ENCODE measurements at places on chromosomes 1 and 21.

DNA sequence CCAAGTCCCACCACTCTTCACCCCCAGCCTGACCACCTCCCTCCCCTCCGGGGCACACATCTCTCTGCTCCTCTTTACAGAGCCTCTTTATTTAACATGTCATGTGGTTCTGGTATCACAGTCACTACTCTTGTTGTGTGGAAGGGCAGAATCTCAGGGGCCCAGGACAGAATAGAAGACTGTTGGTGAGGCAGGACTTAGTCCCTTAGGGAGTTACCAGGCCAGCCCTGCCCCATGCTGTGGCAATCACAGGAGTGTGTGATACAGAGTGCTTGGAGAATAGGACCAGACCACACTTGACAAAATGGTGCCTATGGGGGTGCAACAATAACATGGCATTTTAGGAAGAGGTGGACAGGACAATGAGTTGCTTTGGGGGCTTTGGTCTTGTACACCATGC is 43.0 kb upstream of the CRNN start:
- DNase-seq, result no peak

DNA sequence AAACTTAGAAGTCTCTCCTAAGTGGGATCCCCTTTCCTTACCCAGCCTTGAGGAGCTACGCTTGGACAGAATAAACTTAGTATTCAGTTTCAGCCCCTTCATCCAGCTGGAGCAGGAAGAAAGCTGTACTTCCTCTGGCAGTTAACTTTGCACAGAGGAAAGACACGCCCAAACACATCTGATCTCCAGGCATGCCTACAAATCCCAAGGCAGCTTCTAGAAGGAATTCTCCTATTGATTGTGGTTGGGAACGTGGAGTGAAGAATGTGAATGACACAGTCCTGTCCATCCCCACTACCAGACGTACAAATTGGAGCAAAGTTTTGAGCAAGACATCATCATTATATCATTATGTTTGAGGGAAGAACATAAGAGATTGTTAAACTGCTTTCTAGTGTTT is 6.6 kb upstream of the AK4 start:
- DNase-seq, result peak; percentile 50

GRCh38 chr1:201648907-201649721 is 110.2 kb downstream of the NAV1 start:
- peak; percentile 52 for DNase-seq

DNA sequence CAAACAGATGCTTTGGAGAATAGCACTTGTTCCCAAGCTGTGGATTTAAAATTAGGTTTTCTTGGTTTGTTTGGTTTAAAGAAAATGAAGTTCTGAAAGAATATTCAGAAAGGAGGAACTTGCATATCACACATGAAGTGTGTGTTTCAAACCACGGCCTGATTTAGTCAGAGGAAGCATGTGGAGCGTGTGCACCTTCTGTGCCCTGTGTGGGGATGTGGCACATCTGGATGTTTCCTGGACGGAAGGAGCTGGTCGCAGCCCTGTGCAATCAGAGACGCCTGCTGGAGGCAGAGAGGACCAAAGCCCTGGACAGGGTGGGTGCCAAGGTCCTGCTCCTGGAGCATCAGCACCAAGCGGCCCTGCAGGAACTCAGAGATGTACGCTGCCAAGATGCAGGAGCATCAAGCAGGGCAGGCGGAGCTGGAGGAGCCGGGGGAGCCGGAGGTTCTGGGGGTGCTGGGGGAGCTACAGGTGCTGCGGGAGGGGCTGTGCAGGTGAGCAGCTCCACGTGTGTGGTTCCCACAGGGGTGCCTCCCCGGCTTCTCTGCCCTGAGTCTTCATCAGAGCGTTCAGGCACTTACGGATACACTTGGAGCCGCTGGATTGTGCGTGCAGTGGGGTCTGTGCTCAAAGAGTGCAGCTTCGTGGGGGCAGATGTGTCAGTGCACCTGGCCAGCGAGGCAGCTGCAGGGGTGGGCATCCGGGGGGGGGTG is 45.7 kb downstream of the PCNT start:
- no peak for DNase-seq

DNA sequence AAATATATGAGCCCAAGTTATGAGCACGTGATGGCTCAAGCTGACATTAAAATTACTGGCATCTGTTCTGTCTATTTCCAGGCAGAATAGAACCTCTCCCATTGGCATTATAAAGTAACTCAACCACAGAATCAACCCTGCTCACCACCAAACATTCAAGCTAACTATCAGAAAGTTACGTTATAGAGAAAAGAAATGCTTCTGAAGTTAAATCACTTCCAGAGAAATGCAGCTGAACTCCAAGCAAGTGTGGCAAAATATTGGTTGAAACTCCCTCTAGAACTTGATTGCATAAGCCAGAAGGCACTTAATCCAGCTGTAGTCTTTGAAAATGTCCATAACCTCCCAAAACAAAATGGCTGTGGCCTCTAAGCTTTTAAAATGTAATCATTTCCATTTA is 36.2 kb upstream of the UBE2U start:
- DNase-seq, result no peak

- peak; percentile 62 for DNase-seq
Observed at GRCh38 chr1:86423873-86424272, at the start of gene CLCA2. TSS of gene CLCA2 (plus strand) at chr1:86424171. CDS start at chr1:86424248, 77 bp downstream.

DNA sequence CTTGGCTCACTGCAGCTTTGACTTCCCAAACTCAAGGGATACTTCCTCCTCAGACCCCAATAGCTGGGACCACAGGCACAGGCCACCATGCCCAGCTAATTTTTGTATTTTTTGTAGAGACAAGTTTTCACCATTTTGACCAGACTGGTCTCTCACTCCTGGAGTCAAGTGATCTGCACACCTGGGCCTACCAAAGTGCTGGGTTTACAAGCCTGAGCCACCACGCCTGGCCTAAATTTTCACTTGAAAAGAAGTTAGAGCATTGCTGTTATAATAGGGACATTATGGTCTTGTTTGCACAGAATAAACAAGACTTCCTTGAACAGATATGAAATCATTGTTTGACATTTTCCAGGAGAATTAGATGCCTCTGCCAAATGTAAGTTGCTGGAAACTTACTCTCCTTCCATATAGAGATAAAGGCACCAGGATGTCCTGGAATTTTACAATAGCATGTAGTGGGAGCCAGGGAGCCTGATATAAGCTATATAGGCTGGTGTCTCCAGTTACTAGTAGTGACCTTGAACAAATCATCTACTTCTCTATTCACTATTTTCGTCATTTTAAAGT is 16.9 kb downstream of the SLC35A3 start:
- no peak for DNase-seq

DNA sequence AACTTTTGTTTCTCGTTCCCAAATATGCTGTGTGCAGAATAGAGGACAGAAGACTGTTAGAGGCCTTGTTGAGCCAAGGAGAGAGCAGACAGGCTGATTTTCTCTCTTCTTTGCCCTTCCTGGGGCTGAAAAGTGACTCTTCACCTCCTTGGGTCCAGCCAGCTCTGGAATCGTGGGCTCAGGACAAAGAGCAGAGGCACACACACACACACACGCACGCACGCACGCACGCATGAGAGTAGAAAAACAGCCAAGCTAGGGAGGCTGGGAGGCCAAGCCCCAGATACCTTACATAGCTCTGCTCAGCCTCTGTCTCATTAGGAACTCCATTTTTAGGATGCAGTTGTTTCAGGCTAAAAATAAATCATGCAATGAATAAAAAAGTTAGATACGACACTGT is at the start of gene CASQ2:
CASQ2 (minus strand) TSS at position 166 of the 400 bp plus-strand sequence. CDS start 173 bp downstream, outside the sequence.
- DNase-seq, result no peak

Data from RWPE1 (cell line).